ENCODE measurements at places on chromosomes 5 and 9.

GRCh38 chr5:142193114-142193428, 84.5 kb downstream of the NDFIP1 start:
- no peaks in the 10 kb centered on the region for H3K36me3 ChIP-seq
- no peaks in the 10 kb centered on the region for H3K4me1 ChIP-seq

GRCh38 chr5:69007726-69008368, 86.0 kb upstream of the SLC30A5 start:
- no peaks in the 10 kb centered on the region for H3K4me1 ChIP-seq
- no peak overlapping the region for H3K27ac ChIP-seq
- H3K36me3 ChIP-seq = no peaks in the 10 kb centered on the region
- peak; percentile 85 for DNase-seq
- H3K4me3 ChIP-seq = no peak overlapping the region

- H3K4me1 ChIP-seq = no peaks in the 10 kb centered on the region
- no peak overlapping the region for H3K27ac ChIP-seq
- DNase-seq = no peak
Observed at GRCh38 chr5:163379298-163380155, 57.9 kb upstream of the CCNG1 start.

- H3K27ac ChIP-seq = no peak overlapping the region
- no peaks in the 10 kb centered on the region for H3K27me3 ChIP-seq
- H3K4me1 ChIP-seq = no peaks in the 10 kb centered on the region
Observed at GRCh38 chr9:134375430-134376385, 49.5 kb downstream of the RXRA start.

- DNase-seq = peak; percentile 65
- no peak overlapping the region for H3K4me3 ChIP-seq
- peaks cover 4% of the 10 kb centered on the region for H3K36me3 ChIP-seq
- H3K4me1 ChIP-seq = peaks cover 89% of the 10 kb centered on the region
Observed at GRCh38 chr5:171961117-171961516, 45.3 kb downstream of the FBXW11 start.

- no peak overlapping the region for H3K4me3 ChIP-seq
- no peaks in the 10 kb centered on the region for H3K36me3 ChIP-seq
- DNase-seq = no peak
Observed at GRCh38 chr9:98885575-98886295, 58.0 kb upstream of the COL15A1 start.

GRCh38 chr5:73299665-73300336, 126.8 kb downstream of the TMEM174 start:
- DNase-seq = no peak
- H3K27me3 ChIP-seq = peaks cover 89% of the 10 kb centered on the region
- no peaks in the 10 kb centered on the region for H3K36me3 ChIP-seq
- no peak overlapping the region for H3K4me3 ChIP-seq

GRCh38 chr5:167759057-167759821, 532.2 kb upstream of the WWC1 start:
- H3K36me3 ChIP-seq = no peaks in the 10 kb centered on the region
- no peak overlapping the region for H3K4me3 ChIP-seq
- H3K27ac ChIP-seq = no peak overlapping the region
- H3K4me1 ChIP-seq = no peaks in the 10 kb centered on the region

GRCh38 chr5:103849934-103850333, 287.3 kb upstream of the NUDT12 start:
- DNase-seq = no peak
- no peaks in the 10 kb centered on the region for H3K27me3 ChIP-seq
- no peak overlapping the region for H3K27ac ChIP-seq
- H3K4me1 ChIP-seq = no peaks in the 10 kb centered on the region

DNA sequence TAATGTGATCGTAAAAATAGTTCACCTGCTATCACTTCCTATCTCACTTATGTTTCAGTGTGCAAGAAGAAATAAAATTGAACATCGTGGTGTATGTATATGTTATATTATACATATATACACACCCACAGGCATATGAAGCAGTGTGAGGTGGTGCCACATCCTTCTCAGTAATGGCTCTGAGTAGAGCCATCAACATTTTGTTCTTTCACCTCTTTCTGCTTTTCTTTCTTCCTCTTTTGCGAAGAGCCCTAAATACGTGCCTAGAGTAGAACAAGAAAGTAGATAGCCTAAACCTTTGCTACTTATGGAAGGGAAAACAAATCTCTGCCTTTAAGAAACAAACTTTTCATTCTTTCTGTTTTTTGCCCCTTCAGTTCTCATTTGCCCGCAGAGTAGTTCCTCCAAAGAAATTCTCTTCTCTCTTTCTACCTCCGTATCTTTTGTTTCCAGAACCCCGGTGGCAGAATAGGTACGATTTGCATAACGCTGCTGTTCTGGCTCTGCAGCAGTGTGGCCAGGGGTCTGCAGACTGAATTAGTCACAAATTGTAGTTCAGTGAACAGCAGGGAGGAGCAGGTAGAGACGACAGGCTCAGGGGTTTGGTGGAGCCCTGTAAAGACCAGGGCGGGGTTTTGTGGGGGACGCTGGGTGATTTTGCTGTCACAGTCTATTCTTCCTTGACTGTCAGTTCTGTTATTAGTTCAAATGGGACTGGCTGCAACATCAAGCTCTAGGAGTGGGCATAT, 40.5 kb upstream of the PJA2 start:
- H3K4me1 ChIP-seq = peaks cover 7% of the 10 kb centered on the region
- no peak overlapping the region for H3K27ac ChIP-seq
- H3K4me3 ChIP-seq = no peak overlapping the region
- peaks cover 4% of the 10 kb centered on the region for H3K27me3 ChIP-seq

- no peak overlapping the region for H3K4me3 ChIP-seq
- H3K27ac ChIP-seq = no peak overlapping the region
- H3K36me3 ChIP-seq = no peaks in the 10 kb centered on the region
- peaks cover 3% of the 10 kb centered on the region for H3K27me3 ChIP-seq
Observed at GRCh38 chr5:5650242-5650641, 227.8 kb downstream of the ICE1 start.

GRCh38 chr9:111158999-111159398, 120.7 kb upstream of the LPAR1 start:
- H3K27me3 ChIP-seq = no peaks in the 10 kb centered on the region
- no peak overlapping the region for H3K4me3 ChIP-seq
- H3K27ac ChIP-seq = no peak overlapping the region

DNA sequence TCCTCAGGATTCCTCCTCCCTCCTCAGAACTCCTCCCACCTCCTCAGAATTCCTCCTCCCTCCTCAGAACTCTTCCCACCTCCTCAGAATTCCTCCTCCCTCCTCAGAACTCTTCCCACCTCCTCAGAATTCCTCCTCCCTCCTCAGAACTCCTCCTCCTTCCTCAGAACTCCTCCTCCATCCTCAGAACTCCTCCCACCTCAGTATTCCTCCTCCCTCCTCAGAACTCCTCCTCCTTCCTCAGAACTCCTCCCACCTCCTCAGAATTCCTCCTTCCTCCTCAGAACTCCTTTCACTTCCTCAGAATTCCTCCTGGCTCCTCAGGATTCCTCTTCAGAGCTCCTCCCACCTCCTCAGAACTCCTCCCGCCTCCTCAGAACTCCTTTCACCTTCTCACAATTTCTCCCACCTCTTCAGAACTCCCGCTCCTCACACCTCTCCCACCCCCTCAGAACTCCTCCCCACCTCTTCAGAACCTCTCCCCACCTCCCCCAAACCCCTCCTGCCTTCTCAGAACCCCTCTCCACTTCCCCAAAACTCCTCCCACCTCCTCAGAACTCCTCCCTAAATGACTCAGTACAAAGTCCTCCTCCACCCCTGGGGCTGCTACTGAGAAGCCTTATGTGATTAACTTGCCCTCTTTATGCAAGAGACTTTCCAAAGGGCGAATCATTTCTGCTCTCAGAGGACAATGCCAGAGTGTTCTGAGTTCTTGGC, 23.2 kb downstream of the SLC46A2 start:
- H3K27me3 ChIP-seq = no peaks in the 10 kb centered on the region
- H3K27ac ChIP-seq = peak overlapping the region; percentile 65
- peaks cover 29% of the 10 kb centered on the region for H3K4me1 ChIP-seq
- H3K4me3 ChIP-seq = no peak overlapping the region

DNA sequence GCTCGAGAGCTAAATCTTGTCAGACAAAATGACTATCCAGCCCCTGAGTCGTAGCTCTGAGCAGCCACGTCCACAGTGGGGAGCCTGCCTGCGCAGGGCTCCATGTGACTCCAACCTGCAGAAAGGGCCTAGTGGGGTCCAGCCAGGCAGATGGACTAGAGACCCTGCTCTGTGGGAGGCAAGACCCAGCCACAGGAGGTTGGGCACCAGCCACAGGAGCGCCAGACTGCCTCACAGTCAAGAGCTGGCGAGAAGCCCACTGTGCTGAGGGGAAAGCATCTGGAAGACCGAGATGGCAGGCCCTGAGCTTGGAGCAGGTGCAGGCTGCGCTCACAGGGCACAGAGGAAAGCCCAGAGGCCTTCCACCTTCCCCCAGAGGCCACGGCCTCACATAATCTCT, 61.4 kb downstream of the C5orf15 start:
- no peaks in the 10 kb centered on the region for H3K36me3 ChIP-seq
- no peaks in the 10 kb centered on the region for H3K27me3 ChIP-seq
- H3K4me1 ChIP-seq = no peaks in the 10 kb centered on the region
- no peak overlapping the region for H3K4me3 ChIP-seq

- no peak for DNase-seq
- no peak overlapping the region for H3K27ac ChIP-seq
- H3K4me3 ChIP-seq = no peak overlapping the region
- H3K4me1 ChIP-seq = peaks cover 13% of the 10 kb centered on the region
- H3K27me3 ChIP-seq = no peaks in the 10 kb centered on the region
Observed at GRCh38 chr9:121281614-121282276, 13.8 kb downstream of the GSN start.

- no peaks in the 10 kb centered on the region for H3K36me3 ChIP-seq
- peaks cover 2% of the 10 kb centered on the region for H3K4me1 ChIP-seq
- H3K4me3 ChIP-seq = no peak overlapping the region
- peaks cover 14% of the 10 kb centered on the region for H3K27me3 ChIP-seq
- no peak for DNase-seq
- H3K27ac ChIP-seq = no peak overlapping the region
Observed at GRCh38 chr5:139985290-139985689, 57.8 kb downstream of the NRG2 start.

DNA sequence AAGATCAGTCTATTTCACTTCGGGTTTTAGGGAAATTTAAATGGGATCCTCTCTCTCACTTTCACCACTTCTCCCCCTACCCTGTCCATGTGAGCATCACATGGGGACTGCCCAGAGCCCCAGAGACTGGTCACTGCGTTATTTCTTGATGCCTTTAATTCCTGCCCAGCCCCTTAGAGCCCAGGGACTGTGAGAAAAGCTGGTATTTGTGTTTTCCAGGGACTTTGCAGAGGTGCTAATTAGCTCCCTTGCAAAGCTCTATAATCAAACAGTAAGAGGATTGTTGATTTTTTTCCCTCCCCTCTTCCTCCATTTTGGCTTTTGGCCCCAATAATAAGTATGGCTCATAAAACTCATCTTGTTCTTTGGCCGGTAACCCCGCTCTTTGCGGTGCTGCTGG, 35.6 kb downstream of the NTRK2 start:
- peaks cover 13% of the 10 kb centered on the region for H3K27me3 ChIP-seq
- no peaks in the 10 kb centered on the region for H3K4me1 ChIP-seq
- DNase-seq = no peak
- no peaks in the 10 kb centered on the region for H3K36me3 ChIP-seq
- no peak overlapping the region for H3K27ac ChIP-seq

DNA sequence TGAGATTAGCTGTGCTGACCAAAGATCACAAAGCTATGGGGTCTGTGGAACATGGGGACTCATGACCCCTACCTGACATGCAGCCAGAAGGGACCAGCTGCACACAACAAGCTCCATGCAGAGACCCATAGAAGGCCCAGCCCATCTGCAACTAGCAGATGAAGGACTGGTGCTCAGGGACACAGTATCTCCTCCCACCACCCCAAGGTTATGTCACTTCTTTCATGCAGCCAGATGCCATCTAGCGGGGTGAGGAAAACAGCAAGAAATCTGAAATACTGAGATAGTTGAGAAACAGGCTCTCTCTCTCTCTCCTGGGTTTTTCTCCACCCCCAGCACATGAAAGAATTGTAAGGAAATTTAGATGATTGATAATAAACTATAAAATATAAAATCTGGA, 161.3 kb upstream of the DAPK1 start:
- no peaks in the 10 kb centered on the region for H3K36me3 ChIP-seq
- H3K27me3 ChIP-seq = peaks cover 43% of the 10 kb centered on the region
- H3K4me1 ChIP-seq = peaks cover 10% of the 10 kb centered on the region
- no peak overlapping the region for H3K27ac ChIP-seq
- no peak for DNase-seq
- H3K4me3 ChIP-seq = no peak overlapping the region

DNA sequence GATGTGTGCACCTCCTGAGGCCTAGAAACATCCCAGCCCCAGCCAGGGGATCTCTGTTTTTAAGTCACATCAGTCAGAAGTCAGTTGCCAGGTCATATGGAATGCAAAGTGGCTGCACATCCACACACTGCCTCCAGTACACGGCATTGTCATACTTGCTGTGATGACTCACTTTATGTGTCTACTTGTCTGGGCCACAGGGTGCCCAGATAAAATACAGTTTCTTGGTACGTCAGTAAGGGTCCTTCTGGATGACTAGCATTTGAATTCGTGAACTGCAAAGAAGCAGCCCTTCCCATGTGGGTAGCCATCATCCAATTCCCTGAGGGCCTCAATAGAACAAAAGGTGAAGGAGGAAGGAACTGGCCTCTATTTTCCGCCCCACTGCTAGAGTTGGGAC, 27.7 kb downstream of the AUH start:
- H3K4me1 ChIP-seq = peaks cover 6% of the 10 kb centered on the region
- peaks cover 16% of the 10 kb centered on the region for H3K36me3 ChIP-seq
- peak; percentile 29 for DNase-seq
- H3K4me3 ChIP-seq = no peak overlapping the region
- H3K27ac ChIP-seq = no peak overlapping the region
- no peaks in the 10 kb centered on the region for H3K27me3 ChIP-seq

DNA sequence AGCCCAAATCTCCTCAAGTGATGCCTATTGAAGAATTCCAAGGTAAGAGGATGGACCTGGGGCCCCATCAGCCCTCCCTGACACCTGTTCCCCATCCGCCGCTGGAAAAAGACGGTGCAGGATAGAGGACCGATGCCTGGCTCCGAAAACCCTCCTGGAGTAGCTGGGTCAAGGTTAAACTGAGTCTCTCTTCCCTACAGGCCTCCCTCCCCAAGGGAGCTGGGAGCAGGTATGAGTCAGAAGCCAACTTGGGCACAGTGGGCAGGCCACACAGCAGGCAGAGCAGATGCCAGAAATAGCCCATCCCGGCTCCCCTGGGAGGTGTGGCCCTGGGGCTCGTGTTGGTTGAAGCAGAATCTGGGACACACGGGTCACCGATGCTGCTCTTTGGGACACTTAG, 75.6 kb downstream of the NTNG2 start:
- H3K36me3 ChIP-seq = no peaks in the 10 kb centered on the region
- H3K27me3 ChIP-seq = peaks cover 2% of the 10 kb centered on the region
- H3K27ac ChIP-seq = no peak overlapping the region
- no peak for DNase-seq
- H3K4me1 ChIP-seq = peaks cover 5% of the 10 kb centered on the region

GRCh38 chr9:82332018-82332773, 343.6 kb downstream of the SPATA31D1 start:
- no peak overlapping the region for H3K27ac ChIP-seq
- no peak for DNase-seq
- no peak overlapping the region for H3K4me3 ChIP-seq
- H3K27me3 ChIP-seq = no peaks in the 10 kb centered on the region
- H3K36me3 ChIP-seq = no peaks in the 10 kb centered on the region
